ENCODE measurements at places on chromosomes 13 and 19.

DNA sequence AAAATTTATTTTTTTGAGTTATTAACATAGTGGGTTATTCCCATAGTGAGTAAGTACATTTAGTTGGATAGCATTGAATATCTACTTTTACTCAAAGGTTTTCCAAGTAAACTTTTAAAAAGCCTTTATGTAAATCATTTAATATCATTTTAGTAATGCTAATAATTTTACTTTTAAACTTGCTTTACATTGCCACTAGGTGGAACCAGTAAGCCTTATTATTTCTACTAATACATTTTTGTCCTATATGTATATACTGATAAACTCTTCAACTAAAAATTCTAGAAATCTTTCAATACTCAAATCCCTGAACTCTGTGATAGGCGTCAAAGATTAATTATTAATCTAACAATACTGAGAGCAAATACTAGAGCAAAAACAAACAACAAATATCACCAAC is 1709.2 kb upstream of the PCDH20 start:
- no peak for DNase-seq

DNA sequence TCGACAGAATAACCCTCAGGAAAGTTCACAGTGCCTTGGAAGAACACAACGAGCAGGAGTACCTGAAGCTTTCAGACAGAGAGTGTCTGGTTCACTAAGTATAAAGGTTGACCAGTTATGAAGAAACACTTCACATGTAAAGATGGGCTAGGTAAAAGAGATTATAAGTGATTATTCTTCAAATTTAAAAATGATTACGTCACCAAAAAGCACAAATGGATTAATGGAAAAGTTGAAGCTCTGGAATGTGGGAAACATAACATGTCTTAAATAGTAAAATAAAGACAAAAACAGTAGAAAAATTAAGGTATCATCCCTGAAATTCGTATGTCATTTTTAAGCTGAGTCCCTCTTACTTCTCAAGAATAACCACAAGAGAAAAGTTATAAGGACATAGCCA is 643.9 kb upstream of the KLF12 start:
- no peak for DNase-seq

- DNase-seq = no peak
Observed at GRCh38 chr13:39748961-39749360, 93.5 kb downstream of the COG6 start.

DNA sequence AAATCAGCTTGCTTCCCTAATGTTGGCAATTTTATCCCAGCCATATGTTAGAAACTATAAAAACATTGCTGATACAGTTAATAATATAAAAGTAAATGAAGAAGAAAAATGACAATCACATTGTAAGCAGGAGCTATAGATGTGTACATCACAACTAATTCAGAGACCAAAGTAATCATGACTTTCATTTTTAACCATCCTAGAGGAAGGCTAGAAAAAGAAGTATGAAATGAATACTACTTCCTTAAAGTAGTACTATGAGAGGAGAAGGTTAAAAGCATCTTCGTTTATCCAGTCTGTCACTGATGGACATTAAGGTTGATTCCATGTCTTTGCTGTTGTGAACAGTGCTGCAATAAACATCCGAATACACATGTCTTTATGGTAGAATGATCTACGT is 135.5 kb downstream of the IRS2 start:
- DNase-seq = no peak

GRCh38 chr19:30229525-30230174 is 142.5 kb upstream of the ZNF536 start:
- DNase-seq = no peak

DNA sequence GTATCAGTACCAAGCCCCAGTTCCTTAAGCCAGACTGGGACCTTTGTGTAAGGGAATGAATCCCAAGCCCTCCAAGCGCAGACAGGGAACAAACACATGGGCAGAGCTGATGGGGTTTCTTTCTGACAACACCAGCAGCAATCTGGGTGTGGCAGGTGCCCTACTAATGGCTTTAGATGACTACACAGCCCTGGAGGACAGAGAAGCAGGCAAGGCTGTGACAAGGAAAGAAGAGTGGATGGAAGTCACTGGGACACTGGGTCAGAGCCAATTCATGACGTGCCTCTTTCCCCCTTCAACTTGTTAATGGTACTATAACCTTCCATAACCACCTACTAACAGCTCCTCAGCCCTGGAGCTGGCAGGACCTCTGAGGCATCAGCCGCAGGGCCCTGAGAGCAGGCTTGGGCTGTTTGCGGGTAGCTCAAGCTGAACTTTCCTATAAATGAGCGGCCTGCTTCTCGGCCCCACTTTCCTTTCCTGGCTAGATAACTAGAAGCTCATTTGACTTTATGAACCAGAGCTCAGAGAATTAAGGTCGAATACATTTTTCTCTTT is 38.9 kb downstream of the RASL11A start:
- DNase-seq = no peak

GRCh38 chr19:1841209-1841924 is 6.9 kb downstream of the REXO1 start:
- DNase-seq = no peak

GRCh38 chr19:29515706-29516357 is 10.0 kb upstream of the VSTM2B start:
- no peak for DNase-seq

- no peak for DNase-seq
Observed at GRCh38 chr19:5993648-5994358, 15.9 kb upstream of the RANBP3 start.

DNA sequence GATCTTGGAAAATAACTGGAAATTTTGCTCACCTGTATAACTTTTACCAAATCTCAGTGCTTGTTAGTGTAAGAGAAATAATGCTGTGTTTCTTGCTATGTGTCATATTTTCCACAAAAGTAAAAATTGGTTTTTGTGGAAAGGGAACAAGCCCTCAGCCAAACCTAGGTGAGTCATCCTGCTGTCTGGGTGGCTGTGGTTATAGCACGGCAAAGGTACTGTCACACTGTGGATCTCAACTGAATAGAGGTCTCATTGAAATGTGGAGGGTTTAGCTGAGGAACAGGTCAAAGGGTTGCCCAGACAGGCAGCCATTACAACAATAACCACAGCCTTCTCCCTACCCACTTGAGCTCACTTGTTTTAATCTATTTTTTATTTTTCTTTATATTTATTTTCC is 338.8 kb upstream of the DACH1 start:
- no peak for DNase-seq

DNA sequence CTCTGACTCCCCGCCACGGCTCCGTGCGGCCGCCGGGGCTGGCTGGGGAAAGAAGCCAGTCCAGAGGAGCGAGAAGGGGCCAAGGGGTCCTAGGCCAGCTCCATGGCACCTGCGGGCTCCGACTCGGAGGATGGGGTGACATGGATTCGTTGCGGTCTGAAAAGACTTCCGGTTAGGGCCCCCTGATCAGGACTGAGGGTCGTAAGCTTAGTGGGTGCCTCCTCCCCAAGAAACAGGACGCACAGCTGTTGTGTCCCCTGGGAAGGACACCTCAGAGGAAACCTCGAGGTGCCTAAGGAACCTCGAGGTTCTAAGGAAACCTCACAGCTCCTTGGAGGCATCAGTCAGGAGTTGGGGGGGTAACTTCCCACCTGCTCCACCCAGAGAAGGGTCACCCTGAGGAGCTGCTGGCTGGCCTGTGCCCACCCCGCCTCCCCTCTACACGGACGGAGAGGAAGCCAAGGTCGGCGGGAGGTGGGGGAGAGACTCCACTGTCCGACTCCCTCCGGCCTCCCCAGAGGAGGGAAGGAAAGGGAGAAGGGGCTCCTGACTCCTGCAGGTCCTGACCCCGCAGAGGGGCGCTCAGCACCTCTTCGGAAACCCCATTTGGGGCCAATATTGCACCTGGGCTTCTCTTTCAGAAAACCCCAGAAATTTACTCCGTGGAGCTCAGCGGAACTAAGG is 855 bp downstream of the ATP12A start:
- DNase-seq = no peak

GRCh38 chr13:60538566-60538965 is 141.5 kb downstream of the TDRD3 start:
- DNase-seq = no peak

GRCh38 chr13:44816701-44817100 is 172.6 kb downstream of the NUFIP1 start:
- no peak for DNase-seq

DNA sequence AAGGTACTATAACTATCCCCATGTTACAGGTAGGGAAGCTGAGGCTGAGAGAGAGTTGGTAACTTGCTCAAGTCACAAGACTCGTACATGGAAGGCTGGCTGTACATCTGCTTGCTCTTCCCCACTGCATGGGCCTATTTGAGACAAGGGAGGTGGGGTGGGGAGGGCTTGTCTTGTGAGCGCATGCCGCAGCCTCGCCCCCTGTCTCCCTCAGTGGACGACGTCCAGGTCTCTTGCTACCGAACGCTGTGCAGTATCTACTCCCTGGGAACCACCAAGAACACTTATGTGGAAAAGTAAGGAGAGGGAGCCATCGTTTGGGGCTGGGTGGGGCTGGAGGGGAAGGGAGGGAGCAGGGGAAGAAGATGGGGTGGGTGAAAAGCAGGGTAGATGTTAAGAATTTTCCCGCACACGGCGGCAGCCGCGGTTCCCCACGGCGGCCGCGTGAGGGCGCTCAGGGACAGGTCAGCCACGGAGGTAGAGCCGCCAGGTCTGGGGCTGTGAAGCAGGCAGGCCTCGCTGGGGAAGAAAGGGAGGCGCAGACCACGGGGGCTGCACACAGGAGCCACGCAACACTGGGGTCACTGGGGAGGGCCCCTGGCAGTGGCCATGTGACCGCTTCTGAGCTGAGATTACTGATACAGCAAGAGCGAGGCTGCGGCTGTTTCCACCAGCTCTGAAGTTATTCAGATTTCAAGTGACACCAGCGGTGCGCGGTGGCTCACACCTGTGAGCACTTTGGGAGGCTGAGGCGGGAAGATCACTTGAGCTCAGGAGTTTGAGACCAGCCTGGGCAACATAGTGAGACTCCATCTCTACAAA is 81.5 kb downstream of the RYR1 start:
- peak; percentile 43 for DNase-seq

DNA sequence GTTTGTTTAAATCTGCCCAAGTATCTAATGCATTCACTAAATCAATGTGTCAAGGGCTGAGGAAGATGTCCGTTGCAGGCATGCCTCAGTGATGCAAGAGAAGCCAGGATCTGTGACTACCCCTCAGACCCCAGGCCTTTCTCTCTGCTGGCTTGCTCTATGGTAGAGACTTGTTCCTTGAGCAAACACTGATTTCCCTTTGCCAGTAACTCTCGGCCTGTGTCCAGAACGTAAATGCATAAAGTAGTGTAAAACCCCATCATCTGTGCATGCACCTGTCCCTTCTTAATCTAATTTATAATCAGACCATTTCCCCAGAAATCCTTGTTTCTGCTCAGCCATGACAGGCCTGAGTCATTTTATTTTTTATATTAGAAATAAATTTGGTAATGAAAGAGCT is 28.7 kb upstream of the FRY start:
- peak; percentile 37 for DNase-seq

- DNase-seq = no peak
Observed at GRCh38 chr19:55287361-55288079, 3.7 kb downstream of the BRSK1 start.

DNA sequence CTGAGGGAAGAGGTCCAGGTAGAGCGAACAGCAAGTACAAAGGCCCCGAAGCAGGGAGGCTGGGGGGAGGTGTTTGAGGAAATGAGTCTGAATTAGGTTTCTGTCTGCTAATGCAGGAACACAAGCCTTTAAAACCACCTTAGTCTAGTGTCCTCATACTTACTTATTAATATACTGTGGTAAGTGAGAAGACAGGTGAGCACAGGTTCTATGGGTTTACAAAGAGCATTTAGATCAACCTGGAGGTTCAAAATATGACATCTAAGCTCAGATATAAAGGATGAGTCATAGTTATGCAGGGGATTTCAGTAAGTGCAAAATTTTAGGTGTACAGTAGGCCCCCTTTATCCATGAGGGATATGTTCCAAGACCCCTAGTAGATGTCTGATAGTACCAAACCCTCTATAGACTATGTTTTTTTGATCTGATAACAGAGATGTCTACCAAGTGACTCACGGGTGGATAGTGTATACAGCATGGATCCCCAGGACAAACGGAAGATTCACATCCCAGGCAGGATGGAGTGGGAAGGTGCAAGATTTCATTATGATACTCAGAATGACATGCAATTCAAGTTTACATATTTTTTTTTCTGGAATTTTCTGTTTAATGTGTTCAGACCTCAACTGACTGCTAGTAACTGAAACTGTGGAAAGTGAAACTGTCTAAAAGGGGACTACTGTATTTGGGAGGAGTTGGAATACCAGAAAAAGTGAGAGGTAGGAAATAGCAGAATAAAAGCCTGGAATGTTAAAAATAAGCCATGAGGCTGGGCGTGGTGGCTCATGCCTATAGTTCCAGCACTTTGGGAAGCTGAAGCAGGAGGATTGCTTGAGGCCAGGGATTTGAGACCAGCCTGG is 18.2 kb upstream of the MED4 start:
- no peak for DNase-seq

DNA sequence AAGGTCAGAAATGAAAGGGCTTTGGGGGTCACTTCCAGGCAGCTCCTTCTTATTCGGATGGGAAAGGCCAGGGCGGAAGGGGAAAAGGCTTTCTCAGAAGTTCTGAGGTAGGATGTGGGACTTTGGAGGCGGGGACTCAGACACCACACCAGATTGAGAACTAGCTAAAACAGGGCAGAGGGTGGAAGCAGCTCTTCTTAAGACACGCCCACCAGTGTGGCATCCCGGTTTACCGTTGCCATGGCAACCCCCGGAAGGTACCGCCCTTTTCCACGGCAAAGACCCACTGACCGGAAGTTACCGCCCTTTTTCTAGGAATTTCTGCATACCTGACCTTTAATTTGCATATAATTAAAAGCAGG is 3.8 kb upstream of the LILRA5 start:
- DNase-seq = no peak

DNA sequence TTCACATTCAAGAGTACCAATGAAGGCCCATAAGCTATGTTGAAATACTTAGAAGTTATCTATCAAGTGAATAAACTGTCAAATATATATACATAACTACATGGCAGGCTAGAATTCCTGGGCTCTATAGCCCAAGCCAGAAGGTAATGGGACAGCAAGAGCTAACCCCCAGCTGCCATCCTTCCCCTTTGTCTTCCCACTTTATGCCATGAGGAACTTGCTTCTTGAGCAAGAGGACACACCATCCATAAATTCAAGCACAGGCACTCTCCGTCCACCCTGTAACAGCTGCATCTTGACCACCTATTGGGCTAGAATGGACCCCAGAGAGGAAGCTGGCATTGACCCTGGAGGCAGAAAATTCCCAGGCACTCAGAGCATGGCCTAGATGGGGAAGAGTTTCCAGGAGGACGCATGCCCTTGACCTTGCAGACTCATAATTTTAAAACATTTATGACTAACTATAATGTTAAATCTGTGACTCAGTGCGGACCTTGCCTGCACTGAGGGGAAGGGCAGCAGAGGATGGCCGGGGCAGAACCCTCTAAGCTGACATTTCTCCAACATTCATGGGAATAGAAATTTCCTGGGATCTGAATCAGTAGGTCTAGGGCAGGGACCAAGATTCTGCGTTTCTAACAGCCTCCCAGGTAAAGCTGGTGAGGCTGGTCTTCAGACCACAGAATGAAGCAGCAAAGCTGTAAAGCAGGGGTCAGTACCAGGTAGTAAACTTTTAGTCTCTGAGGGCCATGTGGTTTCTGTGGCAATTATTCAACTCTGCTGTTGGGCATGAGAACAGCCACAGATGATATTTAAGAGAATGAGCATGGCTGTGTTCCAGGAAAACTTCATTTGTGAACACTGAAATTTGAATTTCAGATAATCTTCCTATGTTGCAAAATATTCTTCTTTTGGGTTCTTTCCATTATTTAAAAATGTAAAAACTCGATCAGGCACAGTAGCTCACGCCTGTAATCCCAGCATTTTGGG is 71.4 kb upstream of the CLDN10 start:
- DNase-seq = no peak

- no peak for DNase-seq
Observed at GRCh38 chr13:20446405-20446804, 79.3 kb downstream of the CRYL1 start.
